IPS DF 19.7 (cell line): ENCODE measurements at places on chromosomes 1 and 21.

- no peak for DNase-seq
These were observed 58.5 kb upstream of the LRRC8D start for GRCh38 chr1:89762386-89762778.

GRCh38 chr1:215198021-215198420 lies 115.5 kb downstream of the KCNK2 start:
- no peak for DNase-seq

GRCh38 chr1:182786223-182786994 lies 3.2 kb upstream of the NPL start:
- no peak for DNase-seq

DNA sequence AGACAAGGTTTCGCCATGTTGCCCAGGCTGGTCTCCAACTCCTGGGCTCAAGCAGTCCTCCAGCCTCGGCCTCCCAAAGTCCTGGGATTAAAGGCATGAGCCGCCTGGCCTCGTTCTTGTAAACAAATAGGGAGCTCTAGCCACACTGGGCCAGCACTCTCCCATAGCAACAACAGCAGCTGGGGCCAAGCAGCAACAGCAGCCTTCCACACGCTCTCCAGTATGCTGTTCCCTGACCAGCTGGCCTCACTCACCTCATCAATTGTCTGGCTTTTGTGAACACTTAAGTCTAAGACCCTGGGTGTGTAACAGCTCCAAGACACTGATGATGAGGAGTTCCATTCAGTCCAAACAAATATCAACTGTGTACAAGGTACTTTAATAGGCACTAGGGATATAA lies 16.9 kb upstream of the GLIS1 start:
- DNase-seq = no peak

GRCh38 chr1:203178083-203178482 lies 2.5 kb upstream of the MYBPH start:
- DNase-seq = no peak

- no peak for DNase-seq
These were observed 156.2 kb downstream of the TGFBR3 start for GRCh38 chr1:91729621-91730358.

- DNase-seq = no peak
These were observed 62.8 kb upstream of the BCAR3 start for GRCh38 chr1:93744299-93744988.

GRCh38 chr1:176932114-176933104 lies 232.1 kb downstream of the ASTN1 start:
- DNase-seq = no peak

DNA sequence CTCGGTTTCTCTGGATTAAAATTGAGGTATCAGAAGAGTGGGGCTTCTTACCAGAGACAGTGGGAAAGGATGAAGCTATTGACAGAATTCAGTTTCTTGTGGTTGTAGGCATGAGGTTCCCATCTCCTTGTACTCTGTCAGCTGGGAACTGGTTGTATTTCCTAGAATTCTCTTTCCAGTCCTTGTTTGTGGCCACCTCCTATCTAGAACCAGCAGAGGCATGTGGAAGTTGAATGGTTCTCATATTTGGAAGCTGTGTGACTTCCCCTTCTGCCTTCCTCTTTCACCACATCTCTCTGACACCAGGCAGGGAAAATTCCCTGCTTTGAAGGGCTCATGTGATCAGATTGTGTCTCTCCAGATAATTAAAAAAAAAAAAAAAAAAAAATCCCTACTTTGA lies 457.7 kb upstream of the ADAMTS5 start:
- DNase-seq = no peak

- no peak for DNase-seq
These were observed 237.6 kb downstream of the NTNG1 start for GRCh38 chr1:107378426-107378825.

GRCh38 chr1:230745071-230745470 lies 2.1 kb upstream of the CAPN9 start:
- no peak for DNase-seq

- DNase-seq = no peak
These were observed 70.3 kb upstream of the F3 start for GRCh38 chr1:94611681-94612475.

DNA sequence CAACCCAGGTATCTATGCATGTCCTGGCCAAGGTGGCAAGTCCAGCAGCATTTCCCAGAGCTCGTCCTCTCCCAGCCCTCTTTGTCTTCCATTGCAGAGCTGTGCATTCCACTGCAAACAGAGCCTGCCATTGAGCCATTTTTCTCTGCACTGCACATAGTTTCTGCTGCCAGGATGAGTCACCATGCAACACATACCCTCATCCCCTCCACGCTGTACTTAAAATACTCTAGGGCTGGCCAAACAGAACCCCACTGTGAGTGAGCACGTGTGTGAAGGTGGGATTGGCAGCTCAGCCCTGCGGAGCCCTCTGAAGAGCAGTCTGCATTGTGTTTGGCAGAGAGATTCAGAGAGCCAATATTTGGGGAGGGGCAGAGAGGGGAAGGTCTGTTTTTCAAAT lies 3.9 kb upstream of the ATP1B1 start:
- DNase-seq = no peak

GRCh38 chr21:44696572-44696971 lies 400 bp upstream of the KRTAP10-12 start:
- no peak for DNase-seq

GRCh38 chr1:16245476-16246196 lies 8.7 kb upstream of the CPLANE2 start:
- no peak for DNase-seq

- DNase-seq = no peak
These were observed 522 bp downstream of the LRP8 start for GRCh38 chr1:53327182-53327913.

DNA sequence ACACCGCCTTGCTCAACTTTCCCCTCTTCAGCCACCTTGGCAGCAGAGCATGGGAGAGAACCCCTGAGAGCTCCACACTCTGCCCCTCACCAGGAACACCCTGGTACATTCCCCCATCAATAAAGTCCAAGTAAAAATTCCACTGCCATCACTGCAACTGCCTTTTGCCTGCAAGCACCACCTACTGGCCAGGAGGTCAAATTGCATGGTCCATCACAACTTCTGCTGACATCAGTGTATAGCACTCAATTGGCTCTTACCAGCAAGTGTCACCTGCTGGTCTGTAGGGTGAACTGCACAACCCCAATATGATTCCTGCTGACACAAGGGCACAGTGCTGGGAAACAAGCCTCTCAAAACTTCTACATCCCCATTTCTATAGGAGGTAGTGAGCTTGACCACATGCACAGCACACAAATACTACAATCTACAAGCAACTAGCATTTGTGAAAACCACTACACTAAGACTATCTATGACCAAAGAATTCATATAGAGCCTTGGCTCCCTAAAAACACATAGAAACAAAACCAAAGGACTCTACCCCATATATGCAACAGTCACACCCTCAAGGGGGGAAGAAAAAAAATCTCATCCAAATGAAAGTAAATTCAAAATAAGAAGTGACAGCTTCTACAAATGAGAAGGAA lies 69.2 kb downstream of the FASLG start:
- peak; percentile 73 for DNase-seq

- no peak for DNase-seq
These were observed 252.1 kb downstream of the TM2D1 start for GRCh38 chr1:61472876-61473275.

DNA sequence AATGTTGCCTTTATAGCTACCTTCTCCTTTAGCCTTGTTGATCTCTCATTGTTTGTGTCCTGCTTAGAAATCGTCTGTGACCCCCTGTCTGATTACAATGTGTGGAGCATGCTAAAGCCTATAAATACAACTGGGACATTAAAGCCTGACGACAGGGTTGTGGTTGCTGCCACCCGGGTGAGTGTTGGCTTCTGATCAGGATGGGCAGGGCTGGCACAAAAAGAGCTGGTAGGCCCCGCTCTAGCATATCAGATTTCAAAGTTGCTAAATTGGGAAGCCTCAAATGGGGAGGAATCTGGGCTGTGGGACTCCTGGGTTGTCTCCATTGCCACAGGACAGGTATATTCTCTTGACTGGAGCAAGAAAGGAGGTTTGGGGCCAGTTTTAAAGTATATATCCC lies 8.4 kb downstream of the NCSTN start:
- DNase-seq = no peak

DNA sequence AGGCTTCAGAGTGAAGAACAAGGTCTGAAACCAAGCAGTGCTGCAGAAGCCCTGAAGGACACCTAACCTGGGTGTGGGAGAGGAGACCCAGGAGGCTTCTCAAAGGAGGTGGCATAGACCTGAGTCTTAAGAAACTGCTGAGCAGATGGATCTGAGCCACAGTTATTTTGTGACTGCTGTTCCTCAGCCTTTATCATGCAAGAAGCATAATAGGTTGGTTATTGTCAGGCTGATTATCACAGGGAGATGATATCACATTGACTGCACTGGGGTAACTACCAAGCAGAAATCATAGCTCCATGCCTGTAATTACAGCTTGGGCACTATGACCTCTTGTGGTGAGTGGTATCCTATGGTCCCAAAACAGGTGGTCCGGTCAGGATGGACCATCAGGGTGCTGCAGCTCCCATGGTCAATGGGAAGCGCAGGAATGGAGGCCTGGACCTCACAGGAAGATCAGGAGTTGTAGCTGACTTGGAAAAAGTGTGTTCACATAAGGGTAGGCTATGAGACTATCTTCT lies 11.5 kb upstream of the ATP2B4 start:
- no peak for DNase-seq

DNA sequence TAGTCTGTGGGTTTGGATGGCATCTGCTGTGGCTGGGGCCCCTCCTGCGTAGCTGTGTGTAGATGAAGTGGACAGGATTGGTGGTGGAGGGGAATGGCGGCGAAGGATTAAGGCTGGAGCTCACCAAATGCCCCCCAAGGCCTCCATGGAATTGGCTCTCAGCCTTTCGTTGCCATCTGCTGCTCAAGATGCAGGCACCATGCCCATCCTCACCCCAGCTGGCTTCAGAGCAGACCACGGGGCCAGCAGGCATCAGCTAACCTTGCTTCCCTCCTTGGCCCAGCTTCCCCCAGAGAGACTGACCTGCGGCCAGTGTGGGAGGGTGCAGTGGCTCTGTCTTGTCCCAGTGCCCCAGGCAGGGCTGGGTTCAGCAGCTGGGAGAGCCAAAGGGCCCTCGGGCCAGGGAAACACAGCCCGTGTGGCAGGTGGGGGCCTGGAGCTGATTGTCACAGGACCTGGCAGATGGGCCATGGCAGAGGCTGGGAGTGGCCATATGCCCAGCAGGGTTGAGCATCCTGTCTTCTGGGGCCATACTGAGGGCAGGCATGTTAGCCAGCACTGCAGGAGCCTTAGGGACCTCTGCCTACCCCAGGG lies 66.8 kb upstream of the ACTL8 start:
- DNase-seq = no peak

GRCh38 chr1:177198243-177198642 lies 27.5 kb downstream of the BRINP2 start:
- DNase-seq = no peak

GRCh38 chr1:60762911-60763310 lies 319.4 kb upstream of the NFIA start:
- no peak for DNase-seq

DNA sequence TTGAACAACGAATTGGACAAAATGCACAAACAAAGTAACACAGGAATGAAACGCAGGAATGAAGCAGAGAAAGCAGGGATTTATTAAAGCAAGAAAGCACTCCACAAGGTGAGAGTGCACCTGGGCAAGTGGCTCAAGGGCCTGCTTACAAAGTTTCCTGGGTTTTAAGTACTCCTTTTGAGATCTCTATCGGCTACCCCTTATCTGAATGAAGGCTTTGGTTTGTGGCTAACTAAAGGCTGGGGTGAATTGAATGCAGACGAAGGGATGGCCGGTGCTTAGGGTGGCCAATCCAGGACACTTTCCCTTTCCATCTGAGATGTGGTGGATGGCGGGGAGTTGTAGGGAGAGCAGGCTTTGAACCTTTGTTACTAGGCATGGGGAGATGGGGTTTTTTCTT lies 151.4 kb upstream of the KIAA0040 start:
- DNase-seq = no peak

DNA sequence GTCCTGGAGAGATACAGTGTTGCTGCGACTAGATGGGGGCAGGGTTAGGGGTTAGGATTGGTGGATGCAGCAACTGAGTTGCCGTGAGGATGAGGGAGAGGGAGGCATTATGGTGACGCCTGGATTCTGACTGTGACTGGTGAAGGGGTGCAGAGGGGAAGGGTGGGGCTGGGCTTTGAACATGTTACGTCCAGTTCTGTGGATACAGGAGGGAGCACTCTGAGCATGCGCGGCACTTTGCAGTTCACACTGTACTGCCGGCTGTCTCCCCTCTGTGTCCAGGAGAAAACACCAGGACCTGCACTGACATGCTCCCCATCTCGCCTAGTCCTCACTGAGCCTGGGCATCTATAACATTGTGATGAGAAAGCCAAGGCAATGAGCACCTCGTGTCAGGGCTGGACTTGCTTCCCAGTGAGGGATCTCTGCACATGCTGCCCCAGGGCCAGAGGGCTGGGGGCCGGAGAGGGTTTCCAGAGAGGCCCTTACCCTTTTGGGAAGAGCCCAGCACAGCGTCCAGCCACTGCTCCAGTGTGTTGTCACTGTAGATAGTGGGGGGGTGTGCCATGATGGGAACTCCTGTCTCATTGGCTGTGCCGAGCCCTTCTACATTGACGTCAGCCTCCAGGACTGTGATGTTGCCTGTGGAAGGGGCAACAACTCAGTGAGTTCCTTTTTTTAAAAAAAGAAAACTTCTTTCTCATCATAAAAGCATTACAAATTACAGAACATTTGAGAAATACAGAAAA lies 7.6 kb downstream of the FAM151A start:
- DNase-seq = no peak

GRCh38 chr1:166971252-166971651 lies 4.1 kb downstream of the ILDR2 start:
- DNase-seq = no peak

DNA sequence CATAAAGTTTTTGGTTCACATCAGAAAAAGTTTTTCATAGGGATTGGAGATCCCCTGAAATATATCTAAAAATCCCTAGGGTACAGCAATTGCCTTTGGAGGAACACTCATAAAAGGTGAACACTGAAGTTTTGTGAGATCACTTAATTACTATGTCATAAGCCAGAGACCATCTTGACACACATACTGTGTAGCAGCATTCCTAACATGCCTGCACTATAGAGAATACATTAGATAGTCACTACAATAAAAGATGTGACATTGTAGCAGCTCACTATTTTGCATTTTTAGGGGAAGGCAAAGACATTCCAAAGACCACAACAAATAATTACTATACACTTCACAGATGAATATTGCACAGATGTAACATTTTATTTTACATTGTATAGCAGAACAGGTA lies 779.9 kb downstream of the KCNT2 start:
- no peak for DNase-seq

- DNase-seq = no peak
These were observed 4.3 kb upstream of the FOXD2 start for GRCh38 chr1:47433477-47434050.

- no peak for DNase-seq
These were observed 50.3 kb upstream of the ARTN start for GRCh38 chr1:43883321-43883720.
